ENCODE measurements at places on chromosomes 6 and 20.

DNA sequence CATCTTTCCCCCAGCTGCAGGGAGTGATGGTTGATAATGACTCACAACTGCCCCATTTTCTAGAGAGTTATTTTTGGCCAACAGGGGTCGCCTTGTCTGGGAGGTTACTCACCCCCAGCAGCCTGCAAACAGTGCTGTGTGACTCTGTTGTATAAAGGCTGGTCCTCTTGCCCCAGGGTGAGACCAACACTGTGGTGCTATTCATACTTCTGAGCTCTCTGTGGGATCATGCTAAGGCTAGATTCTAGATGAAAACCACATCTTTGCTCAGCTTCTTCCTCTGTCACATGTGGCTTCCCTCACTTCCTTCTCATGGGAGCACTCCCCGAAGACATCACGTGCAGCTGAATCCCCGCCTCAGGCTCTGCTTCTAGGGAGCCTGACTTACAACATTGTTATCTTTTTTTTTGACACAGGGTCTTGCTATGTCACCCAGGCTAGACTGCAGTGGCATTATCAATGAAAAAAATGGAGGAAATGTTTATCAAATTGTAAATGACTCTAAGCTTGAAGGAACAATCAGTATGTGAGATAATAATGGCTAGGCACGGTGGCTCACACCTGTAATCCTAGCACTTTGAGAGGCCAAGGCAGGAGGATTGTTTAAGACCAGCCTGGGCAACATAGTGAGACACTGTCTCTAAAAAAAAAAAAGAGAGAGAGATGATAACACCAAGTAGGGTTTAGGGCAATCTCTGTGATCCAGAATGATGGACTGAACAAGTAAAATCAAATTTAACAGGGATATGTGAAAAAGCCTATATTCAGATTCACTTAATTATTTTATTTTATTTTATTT is 55.7 kb upstream of the SLC23A2 start:
- DNase-seq: no peak

DNA sequence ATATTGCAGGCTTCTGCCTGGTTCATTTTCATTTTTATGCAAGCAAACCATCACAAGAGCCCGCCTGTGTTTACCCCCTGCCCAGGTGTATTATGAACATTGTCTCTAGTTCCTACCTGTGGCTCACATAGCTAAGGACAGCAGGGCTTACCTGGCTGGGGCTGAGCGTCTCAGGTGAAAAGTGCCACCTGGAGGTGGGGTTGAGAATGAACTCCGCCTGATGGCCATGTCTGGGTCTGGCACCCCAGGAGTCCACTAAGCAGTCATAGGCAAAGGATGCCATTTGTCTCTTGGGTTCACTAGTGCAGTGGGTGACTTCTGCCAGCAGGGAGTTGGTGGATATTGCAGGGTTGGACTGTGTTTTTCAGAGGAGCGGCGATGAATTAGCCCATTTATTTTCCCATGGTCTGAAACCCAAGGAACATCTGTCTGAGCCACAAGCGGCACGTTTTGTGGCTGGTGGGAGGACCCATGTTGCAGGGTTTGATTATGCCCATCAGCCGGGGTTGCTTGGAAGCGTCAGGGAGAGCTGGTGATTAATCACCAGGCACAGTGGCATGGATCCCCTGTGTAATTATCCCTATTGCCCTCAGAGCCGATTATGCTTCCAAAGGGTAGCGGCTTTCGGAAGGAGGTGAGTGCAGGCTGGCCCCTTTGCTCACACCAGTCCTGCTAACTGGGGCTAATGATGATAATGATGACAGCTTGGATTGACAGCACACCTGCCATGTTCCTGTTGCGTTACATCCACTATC is 92.1 kb downstream of the CDH26 start:
- no peak for DNase-seq

- DNase-seq: peak; percentile 54
These were observed 127.5 kb upstream of the COL21A1 start for GRCh38 chr6:56374841-56375369.

DNA sequence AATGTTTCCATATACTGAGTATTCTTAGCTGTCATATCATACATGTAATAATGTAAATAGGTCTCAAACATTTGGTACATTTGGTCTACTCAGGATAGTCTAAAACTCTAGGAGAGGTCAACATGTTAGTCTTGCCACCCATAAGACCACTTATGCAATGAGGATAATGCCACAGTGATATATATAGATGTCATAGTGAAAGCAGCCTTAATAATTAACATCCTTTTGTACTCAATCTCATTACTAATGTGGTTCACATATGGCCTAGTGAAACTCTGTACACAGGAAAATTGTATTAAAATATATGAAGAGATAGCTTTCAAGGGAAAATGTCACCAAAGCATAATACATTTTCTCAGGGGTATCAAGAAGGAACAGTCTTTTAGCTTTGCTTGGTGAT is 577.9 kb downstream of the TFAP2B start:
- DNase-seq: no peak

GRCh38 chr6:46510651-46511050 is 19.4 kb upstream of the RCAN2 start:
- DNase-seq: peak; percentile 53

GRCh38 chr20:343107-343506 is 3.8 kb upstream of the NRSN2 start:
- no peak for DNase-seq

- DNase-seq: no peak
These were observed 66.5 kb upstream of the IER3 start for GRCh38 chr6:30810813-30811339.

- no peak for DNase-seq
These were observed 193.3 kb upstream of the PLCB4 start for GRCh38 chr20:8875586-8875985.

GRCh38 chr6:34243901-34244884 is 4.6 kb downstream of the SMIM29 start:
- peak; percentile 65 for DNase-seq

- DNase-seq: no peak
These were observed 50.5 kb downstream of the EYA4 start for GRCh38 chr6:133291671-133292070.

DNA sequence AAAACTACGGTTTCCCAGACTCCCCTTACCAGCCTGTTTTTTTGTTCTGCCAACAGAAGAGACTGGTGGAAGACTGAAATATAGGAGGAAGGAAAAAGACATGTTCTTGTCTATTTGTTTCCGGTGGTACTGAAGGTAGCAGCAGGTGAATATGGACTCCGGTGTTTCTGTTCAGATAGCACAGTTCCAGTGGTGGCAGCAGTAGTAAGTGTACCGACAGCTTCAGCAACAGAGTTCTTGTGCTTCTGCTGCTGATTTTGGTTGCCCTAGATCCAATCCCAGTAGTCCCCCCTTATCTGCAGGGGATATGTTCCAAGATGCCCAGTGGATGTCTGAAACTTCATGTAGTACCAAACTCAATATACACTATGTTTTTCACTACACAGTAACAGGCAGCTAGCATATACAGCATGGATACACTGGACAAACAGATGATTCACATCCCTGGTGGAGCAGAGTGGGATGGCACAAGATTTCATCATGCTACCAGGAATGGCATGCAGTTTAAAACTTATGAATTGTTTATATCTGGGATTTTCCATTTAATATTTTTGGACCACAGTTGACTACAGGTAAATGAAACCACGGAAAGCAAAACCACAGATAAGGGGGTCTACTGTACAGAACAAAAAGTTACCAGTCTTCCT is 301.8 kb downstream of the BTBD9 start:
- peak; percentile 43 for DNase-seq

DNA sequence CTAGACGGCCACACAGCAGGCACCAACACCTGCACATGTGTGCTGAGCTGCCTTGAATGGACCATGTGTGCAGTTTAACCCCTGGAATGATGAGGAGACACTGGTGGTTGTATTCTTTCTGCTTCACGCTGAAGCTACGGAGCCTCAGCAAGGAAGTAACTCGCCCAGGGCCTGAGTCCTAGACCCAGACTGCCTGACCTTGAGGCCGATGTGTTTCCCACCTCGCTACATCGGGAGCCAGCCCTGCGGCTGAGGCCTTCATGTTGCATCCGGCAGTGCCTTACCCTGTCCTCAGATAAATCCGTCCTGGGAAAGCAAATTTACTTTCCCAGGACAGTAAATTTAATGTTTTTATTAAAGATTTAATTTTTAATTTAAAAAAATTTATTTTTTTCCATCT is 110.0 kb upstream of the MTHFD1L start:
- DNase-seq: no peak

DNA sequence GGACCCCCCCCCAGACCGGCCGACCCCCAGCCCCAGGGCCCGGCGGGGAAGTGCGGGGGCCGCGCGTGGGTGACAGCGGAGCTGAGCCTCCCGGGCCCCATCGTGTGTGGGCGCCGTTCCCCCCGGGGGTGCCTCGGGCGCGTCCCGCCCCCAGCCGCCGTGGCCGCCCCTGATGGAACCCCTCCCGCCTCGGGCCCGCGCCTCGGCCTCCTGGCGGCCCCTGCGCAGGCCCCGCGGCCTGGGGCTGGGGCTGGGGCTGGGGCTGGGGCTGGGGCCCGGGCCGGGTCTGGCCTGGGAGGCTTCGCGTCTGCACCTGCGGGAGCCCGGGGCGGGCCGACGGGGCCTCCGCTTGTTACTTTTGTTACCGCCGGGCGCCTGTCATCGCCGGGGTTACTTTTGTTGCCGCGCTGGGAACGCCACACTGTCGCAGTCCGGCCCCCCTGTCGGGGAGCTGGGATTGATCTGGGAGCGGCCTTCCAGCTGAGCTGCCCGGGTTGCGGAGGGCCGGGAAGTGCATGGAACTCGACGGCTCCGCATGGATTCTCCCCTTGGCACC is 598 bp downstream of the OGFR start:
- DNase-seq: no peak

DNA sequence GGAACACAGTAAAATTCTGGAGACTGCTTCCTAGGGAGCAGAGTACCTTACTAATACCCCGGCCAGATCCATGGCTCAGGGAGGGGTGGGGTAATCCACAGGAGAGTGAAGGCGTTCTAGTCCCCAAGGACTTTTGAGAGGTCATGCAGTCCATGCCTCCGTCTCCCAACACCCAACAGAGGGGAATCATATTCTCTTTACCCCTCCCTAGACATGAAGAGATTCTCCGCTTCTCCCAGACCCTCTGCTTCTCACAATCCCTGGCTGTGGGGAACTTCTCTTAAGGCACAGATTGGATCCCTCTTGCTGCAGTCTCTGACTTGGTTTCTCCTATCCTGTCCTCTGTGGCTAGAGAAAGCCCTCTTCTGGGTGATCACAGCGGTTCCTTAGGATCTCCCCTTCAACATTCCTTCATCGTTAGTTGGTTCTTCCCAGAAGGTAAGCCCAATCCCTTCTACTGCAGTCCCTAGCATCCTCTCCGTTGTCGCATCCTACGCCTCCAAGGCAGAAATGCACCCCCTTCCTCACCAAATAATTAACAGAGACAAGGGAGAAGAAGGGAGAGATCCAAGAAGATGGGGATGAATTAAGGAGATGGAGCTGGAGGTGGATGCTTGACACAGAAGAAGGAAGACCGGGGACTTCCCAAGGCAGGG is 562 bp downstream of the GGT7 start:
- no peak for DNase-seq

DNA sequence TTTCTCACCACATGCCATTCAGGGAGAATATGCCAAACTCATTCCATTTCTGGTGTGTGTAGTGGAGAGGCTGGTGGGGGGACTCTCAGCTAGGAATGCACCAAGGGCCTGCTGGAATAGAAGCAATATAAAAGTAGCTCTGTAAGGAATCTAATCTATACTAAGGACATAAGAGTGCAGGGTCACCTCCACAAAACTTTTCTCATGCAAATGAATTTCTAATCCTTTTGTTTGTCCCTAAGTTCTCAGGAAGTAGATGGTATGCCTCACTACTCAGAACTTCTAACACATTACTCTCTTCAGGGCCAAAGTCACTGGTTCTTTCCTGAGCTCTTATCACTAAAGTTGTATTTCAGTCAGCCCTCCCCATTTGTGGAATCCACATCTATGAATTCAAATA is 427.2 kb downstream of the C6orf118 start:
- DNase-seq: no peak

DNA sequence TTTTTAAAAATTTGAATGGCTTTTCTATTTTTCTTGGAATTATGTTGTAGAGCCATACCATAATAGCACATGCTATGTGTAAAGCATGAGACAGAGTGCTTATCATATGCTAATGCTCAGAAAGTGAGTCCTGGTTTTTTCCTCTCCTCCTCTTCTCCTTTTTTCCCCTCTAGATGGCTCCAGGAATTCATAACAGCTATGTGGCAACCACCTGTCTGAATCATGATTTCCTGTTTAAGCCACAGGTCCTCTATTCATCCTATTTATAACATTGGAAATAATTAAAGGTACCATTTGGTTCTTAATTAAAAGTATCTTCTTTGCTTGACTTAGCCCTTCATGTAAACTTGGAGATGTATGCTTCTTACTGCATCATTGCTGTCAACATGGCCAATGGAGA is 260.0 kb upstream of the MAP3K7 start:
- DNase-seq: no peak

- DNase-seq: no peak
These were observed 8.4 kb downstream of the PAX1 start for GRCh38 chr20:21713901-21714296.

GRCh38 chr6:34272013-34272926 is 23.5 kb upstream of the SMIM29 start:
- no peak for DNase-seq

DNA sequence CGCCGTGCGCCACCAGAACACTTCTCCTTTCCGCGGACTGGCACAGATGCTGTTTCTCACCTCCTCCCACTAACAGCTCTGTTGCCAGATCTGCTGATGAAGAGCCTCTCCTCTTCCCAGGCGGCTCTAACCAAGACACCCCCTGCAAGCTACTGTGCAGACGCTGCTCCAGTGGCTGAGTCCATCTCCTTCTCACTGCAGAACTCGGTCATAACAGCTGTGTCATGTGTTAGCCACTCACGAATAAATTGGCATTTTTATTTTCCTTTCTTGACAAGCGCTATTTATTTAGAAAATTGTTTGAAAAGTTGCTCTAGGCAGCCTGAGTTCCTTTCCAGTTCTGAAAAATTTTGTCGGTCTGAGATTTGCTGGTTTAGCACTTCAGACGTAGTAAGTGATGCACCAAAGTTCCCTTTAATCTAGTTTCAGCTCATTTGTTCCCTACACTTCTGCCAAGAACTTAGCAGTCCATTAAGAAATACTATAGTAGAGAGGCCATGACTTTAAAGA is 12.8 kb upstream of the PLEKHG1 start:
- DNase-seq: no peak

DNA sequence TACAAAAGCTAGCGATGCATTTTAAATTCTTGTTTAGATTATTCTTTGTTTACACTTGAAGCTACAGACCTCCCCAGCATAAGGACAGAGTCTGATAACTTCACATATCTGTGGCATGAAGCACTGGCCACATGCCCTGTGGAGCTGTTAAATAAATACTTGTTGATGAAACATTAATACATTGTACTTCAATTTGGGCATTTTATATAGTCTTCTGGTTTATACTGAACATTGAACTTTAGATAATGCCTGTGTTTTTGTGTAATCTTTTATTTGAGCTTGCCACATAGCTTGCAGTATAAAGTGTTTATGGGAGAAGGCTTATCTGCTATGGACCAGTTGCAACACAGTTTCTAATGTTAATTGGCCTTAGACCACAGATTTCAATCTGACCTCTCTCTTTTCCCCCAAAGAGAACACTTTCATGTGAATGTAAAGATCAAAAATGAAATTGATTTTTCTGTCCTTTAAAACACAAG is 48.2 kb downstream of the FRK start:
- DNase-seq: no peak

GRCh38 chr20:57587278-57587988 is 26.5 kb downstream of the PCK1 start:
- no peak for DNase-seq

GRCh38 chr6:3231247-3232016 is 4.0 kb upstream of the TUBB2B start:
- DNase-seq: peak; percentile 21

- peak; percentile 99 for DNase-seq
These were observed 9.6 kb downstream of the DYNLRB1 start for GRCh38 chr20:34525709-34526416.

All from BJ (cell line).